ENCODE measurements at places on chromosomes 12 and 14.

- DNase-seq: no peak
Measured at GRCh38 chr12:89960607-89961394, 252.2 kb upstream of the ATP2B1 start.

DNA sequence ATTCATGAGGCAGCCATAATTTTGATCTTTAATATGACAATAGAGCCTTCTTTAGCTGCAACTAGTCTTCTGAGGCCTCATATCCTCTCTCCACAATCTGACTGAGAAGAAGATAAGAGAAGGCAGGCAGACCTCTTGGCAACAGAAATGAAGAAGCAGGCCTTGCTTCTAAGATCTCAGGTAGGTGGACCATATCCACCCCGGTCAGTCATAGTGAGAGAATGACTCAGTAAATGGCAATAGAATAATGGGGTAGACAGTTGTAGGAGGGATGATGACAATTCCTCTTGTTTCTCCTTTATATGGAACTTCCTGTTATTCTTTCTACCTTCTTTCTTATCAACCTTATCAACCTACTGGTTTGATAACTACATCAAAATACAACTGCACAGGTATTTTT, 246.7 kb upstream of the G2E3 start:
- no peak for DNase-seq

- DNase-seq: no peak
Measured at GRCh38 chr12:95316798-95317197, 99.2 kb downstream of the VEZT start.

DNA sequence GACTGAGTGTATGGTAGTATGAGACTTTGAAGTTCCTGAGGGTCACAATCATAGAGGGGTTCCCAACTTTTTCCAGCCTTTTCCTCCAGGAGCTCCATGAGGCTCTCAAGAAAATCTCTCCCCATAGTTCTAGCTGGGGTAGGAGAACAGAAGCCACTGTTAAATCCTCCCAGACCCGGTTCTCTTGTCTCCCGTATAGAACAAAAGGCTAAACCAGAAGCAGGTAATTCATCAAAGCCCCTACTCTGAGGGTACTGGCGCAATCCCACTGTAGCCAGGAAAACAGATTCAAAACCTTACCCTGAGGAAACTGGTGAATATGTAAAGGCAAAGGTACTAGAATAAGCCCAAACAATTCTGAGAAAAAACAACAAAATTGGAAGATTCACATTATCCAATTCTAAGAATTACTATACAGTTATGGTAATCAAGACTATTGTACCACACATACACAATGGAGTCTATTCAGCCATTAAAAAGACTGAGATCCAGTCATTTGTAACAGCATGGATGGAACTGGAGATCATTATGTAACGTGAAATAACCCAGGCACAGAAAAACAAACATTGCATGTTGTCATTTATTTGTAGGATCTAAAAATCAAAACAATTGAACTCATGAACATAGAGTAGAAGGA, 20.5 kb downstream of the OR8S1 start:
- no peak for DNase-seq

DNA sequence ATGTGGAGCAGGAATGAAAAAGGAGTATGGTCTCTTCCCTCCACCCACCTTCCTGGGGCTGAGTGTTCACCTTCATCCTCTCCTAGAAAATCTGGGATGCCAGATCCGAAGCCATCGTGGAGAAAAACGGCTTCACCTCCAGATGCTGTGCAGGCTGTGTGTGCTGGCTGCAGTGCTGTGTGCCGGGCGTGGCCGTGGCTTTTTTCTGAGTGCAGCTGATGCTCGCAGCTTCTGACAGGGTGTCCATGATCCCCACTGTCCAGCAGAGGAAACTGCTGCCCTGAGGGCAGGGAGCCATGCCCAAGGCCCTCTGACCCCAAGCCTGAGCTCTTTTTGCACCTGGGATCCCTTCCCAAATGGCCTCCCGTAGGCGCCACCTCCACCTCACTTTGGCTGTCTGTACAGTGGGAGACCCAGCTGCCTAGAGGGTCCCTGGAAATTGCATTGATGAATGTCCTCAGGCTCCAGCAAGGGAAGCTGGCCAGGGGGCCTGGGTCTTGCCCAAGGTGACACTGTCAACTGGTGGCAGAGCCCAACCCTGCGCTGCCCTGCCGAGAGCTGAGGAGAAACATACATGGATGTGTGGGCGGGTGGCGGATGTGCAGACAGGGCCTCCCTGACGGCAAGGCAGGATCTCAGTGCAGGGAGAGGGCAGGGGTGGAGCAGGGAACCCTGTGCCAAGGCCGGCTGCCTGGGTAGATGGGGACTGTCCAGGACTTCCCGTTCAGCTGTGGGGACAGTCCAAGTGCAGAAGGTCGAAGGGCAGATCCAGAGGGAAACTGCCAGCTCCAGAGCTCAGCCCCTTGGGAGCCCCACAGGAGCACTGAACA, 53.3 kb downstream of the BEGAIN start:
- DNase-seq: no peak

DNA sequence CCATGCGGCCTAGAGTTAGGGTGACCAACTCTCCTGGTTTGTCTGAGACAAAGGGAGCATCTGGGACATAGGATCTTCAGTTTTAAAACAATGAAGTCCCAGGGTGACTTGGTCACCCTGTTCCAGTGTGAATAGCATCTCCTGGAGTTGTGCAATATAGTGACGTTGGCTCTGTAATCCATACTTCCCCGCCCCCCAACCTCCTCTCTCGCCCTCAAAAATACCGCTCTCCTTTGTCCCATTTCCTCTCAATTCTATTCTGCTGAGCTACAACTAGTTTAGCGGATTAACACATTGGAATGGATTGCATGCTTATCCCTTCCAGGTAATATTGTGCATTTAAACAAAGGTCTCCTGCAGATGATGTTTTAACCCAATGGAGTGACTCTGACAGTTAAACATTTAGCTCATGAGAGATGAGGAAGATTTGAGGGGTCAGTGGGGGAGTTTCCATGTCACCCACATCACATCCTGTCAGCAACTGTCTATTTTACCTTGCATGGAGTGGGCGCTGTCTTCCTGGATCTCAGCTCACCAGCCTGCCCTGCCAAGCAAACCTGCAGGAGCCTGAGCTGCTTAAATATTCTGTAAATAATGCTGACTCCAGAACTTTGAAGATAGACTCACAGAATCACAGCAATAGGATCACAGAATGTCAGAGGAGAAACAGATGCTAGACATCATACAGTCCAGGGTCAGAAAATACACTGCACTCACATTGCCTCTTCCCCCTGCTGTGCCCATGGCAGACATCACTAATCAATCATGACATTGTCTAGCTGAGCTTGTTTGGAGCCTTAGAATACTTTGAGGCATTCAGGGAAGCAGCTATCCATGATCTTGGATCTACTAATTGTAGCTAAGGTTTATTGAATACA, 43.0 kb downstream of the MAP1LC3B2 start:
- DNase-seq: no peak

DNA sequence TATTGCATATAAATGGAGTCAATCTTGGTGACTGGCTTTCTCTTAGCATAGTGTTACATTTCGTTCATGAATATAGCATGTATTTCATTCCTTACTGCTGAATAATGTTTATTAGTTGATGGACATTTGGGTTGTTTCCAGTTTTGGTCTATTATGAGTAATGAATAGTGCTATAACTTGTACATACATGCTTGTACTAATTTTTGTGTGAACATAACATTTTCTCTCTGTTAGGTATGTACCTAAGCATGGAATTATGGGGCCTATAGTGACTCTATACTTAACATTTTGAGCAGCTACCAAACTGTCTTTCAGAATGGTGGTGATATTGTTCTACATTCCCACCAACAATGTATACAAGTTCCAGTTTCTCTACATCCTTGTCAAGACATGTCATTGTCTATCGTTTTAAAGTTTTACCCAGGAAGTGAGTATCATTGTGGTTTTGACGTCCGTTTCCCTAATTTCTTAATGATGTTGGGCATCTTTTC, 23.1 kb downstream of the ATP2A2 start:
- no peak for DNase-seq

GRCh38 chr12:12176402-12176801, 90.4 kb downstream of the LRP6 start:
- DNase-seq: no peak

GRCh38 chr12:47808050-47808449, 11.7 kb downstream of the HDAC7 start:
- DNase-seq: no peak

DNA sequence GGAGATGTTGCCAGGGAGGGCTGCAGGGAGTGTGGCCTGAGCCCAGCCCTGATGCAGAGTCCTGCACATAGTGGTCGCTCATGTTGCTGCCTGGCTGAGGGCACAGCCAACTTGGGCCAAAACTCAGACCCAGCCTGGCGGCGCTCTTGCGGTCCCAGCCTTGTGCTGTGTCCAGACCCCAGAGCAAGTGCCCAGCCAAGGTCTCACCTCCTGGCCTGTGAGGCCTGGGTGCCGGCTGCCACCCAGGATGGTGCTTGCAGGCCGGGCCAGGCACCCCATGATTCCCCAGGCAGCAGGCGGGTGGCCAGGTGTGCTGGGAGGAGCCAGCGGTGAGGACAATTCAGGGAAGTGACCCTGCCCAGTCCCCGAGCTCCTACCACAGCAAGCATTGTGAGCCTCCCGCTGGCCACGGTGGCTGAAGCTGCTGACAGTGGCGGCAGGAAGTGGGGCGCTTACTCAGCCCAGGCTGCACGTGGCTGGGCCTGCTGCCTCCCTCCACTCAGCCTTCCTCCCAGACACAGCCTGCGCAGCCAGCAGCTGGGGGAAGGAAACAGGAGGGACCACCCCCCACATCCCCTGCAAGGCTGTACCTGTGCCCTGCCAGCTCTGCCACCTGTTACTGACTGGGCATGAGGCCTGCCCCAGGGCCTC, 17.7 kb upstream of the PGF start:
- DNase-seq: no peak

DNA sequence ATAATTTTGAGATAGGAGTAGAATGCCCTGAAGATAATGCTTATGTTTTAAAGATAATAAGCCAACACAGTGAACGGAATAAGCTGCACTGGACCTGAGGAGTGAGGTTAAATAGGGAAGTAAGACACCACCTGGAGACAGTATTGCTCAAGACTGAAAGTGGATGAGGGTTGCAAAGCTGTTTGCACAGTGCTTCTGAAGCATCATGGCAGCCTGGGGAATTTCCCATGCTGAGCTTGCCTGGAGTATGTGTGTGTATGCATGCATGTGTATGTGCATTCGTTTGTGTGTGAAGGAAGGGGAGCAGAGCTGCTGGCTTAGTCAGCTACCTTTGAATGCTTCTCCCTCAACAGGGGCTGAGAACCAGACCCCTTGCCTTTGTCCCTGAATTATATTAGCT, 35.8 kb downstream of the BHLHE41 start:
- no peak for DNase-seq

GRCh38 chr12:65306366-65307168, 28.1 kb downstream of the MSRB3 start:
- DNase-seq: peak; percentile 46

GRCh38 chr14:30657606-30658163, 35.6 kb downstream of the SCFD1 start:
- DNase-seq: no peak

DNA sequence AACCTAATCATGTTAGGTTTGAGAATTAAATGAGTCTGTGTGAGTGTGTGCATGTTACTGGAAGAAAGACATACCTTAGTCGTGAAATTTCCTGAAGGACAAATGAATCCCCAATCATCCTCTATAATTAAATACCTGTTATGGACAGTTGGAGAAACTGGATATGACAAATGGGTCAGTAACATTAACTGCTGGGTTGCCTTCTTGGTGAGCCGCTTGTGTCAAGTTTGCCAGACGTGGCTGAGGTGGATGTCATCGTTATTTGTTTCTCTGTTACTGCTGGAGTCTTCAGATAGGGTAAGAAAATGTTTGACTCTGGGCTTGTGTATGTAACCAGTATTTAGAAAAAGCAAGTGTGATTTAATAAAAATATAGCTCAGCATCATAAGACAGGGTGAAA, 131.6 kb downstream of the CAND1 start:
- no peak for DNase-seq

DNA sequence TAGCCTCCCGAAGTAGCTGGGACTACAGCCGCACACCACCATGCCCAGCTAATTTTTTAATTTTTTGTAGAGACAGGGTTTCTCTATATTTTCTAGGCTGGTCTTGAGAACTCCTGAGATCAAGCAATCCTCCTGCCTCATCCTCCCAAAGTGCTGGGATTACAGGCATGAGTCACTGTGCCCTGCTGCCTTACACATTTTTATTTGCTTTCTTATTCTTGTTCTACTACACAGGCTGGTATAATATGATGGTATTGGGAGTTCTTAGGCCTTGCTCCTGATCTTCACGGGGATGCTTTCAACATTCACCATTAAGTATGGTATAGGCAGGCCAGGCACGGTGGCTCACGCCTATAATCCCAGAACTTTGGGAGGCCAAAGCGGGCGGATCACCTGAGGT, 21.2 kb downstream of the DGLUCY start:
- DNase-seq: no peak

DNA sequence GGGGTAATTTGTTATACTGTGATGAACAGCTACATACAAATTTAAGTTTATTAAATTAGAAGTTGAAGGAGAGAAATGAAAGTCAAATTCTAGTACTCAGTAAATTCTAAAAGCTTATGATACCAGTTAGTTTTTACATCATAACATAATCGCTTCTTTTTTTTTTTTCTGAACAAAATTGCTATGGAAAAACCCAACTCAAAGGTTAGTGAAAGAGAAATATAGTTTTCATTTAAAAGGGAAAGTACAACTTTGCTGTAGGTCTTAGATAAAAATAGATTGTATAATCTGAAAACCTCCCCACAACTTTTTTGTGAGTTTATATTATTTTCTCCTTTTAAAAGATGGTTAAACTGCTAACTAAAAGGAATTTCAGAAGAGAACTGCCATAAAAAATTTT, 53.7 kb upstream of the LRRK2 start:
- DNase-seq: no peak

GRCh38 chr14:92431199-92431725, 82.3 kb upstream of the RIN3 start:
- DNase-seq: no peak

- DNase-seq: no peak
Measured at GRCh38 chr14:23568600-23569331, 1.2 kb upstream of the AP1G2 start.

DNA sequence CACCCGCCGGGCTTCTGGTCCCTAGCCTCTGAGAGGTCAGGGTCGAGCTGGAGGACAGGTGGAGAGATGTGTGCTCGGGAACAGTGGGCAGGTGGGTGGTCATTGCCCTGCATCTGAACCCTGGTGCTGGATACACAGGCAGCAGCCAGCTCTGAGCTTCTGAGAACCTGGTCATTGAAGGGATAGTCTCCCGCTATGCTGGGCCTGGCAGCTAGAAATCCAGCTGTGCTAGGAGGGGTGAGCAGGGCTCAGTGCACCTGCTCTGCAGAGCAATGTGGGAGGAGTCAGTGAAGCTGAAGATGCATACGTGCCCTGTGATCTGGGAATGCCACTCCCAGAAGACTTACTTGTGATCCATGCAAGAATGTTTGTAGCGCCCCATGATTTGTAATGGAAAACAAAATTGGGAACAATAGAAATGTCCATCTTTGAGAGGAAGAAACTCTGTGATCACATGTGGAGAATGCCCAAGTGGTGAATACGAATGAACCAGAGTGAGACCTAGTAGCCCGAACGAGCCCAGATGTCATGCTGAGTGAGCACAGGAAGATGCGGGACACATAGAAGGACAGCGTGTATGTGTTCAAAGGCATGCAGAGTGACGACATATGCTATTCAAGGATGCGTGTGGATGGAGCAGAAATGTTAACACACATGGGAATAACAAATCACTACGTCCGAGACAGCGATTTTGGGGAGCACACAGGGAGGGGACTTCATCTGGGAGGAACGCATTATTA, 63.4 kb downstream of the AACS start:
- DNase-seq: no peak

GRCh38 chr14:88791629-88792472, 902 bp downstream of the EML5 start:
- peak; percentile 70 for DNase-seq

- DNase-seq: no peak
Measured at GRCh38 chr14:99809360-99809759, 16.1 kb downstream of the EML1 start.
